ENCODE measurements at places on chromosomes 16 and 17.

GRCh38 chr16:47308601-47309000 lies 152.3 kb downstream of the ITFG1 start:
- DNase-seq: no peak

- no peak for DNase-seq
These were observed 30.7 kb downstream of the CFAP20 start for GRCh38 chr16:58098207-58099096.

DNA sequence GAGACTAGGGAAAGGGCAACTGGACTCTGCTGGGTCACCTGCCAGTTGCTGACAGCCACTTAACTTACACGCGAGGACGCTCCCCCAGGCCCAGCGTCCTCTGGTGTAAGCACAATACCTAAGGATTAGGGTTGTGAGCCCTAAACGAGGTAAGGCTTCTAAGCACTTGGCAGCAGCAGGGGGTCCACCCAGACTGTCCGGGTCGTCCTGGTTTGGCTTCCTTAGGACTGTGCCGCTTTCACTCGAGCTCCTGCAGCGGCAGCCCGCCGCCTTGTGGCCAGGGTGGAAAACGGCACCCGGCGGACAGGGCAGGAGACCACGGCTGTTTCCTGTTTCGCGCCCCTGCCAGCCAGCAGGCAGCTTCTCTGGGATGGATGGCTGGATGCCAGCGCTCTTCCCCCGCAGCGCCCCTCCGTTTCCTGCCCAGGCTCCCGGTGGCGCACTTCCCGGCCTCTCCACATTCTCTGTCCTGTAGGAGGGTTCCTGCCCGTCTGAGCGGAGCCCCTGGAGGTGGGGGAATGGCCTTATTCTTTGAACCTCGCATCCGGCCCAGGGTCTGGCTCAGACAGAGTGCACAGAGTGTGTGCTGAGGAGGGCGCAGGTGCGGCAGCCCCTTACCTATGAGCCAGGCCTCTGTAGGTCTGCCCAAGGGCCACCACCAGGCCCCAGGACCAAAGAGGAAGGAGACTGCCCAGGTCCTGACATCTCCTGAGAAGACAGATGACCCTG lies 47.0 kb upstream of the AMZ2 start:
- peak; percentile 56 for DNase-seq

- no peak for DNase-seq
These were observed at the start of gene TLCD2 for GRCh38 chr17:1709971-1710806. TSS of gene TLCD2 (minus strand) at chr17:1710377. CDS start at chr17:1710242, 135 bp downstream.

DNA sequence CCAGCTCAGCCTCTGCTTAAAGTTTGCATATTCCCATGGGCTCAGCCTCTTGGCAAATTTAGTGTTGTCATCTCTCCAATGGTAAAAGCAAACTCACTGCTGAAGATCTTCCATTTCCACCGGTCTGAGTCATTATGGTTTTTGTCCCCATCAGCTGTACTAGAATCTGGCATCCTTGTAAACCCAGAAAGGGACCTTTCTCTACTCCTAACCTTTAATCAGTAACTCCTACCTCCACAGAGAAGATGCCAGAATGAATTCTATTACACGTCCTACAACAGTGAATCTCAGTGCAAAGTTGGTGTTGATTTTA lies 45.8 kb downstream of the ZNF652 start:
- DNase-seq: no peak

DNA sequence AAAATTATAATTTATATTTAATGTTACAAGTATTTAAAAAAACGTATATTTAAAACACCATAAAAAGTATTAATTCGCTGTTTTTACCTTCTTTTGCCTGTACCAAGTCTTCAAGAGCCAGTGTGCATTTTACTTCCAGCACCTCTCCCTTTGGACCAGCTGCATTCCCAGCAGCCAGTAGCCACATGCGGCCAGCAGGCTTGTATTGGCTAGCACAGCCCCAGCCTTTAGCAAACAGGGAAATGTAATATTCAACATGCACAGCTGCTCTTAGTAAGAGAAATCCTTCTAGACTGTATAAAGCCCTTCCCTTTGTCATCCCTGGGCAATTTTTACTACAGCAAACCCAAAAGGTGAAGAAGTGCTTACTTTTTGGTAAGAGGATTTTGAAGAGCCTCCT lies 6.6 kb downstream of the DHODH start:
- no peak for DNase-seq

- DNase-seq: no peak
These were observed 22.3 kb downstream of the ARHGAP27 start for GRCh38 chr17:45410144-45411091.

DNA sequence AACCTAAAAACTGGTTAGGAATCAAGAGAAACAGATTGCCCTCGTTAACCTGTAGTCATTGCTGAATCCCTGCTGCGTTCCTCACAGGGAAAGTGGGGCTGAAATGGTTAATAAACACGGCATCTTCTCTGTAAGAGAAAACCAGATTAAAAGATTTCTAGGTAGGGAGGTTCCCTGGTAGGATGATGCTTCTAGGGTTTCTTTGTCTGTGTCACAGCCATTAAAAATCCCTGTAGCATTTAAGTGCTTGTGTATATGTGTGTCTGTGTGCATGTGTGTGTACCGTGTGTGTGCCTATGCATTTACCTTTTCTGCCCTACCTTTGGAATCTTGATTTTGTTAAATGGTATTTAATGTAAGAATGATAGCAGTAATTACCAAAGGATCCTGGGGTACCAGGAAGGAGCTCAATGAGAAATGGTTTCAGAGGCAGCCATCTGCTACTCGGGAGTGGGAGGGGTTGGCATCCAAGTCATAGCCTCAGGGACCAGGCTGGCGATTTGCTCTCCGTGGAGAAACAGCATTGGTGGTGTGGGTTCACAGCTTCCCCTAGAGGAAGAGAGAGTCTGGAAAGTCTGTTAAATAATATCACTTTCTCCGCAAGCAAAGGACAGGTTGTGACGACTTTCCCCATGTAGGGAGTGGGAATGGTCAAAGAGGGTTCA lies 177.1 kb downstream of the HS3ST4 start:
- DNase-seq: no peak

- no peak for DNase-seq
These were observed 48.6 kb downstream of the GAS7 start for GRCh38 chr17:10149573-10150399.

DNA sequence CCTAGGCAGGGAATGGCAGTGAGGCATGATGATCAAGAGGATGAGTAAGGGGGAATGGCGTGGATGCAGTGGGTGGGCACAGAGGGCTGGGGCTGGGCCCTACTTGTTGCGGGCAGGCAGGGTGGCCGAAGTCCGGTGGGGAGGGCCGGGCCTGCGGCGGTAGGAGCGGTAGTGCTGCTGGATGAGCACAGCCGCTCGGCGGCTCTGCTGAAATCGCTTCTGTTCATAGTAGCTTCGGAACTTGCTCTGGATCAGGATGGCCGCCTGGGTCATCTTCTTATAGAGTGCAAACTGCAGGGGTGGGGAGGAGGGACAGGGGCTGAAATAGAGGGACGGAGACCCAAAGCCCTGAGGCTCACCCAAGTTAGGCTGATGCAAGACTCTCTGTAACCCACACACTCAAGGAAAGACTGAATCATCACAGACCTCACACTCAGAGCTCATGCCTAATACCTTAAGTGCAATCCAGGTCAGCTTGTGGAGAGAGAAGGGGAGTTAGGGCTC lies 1.5 kb upstream of the SPAG7 start:
- DNase-seq: peak; percentile 45

DNA sequence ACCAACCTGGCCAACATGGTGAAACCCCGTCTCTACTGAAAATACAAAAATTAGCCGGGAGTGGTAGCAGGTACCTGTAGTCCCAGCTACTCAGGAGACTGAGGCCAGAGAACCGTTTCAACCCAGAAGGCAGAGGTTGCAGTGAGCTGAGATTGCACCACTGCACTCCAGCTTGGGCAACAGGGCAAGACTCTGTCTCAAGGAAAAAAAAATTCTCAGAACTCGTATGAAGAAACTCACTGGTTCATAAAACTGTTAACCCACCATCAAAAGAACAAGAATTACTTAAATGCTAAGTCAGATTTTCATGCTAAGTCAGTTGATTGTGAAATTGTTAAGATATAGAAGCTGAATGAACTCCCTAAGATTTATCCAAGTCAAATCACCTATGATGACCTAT lies 31.3 kb downstream of the SLC39A11 start:
- no peak for DNase-seq

DNA sequence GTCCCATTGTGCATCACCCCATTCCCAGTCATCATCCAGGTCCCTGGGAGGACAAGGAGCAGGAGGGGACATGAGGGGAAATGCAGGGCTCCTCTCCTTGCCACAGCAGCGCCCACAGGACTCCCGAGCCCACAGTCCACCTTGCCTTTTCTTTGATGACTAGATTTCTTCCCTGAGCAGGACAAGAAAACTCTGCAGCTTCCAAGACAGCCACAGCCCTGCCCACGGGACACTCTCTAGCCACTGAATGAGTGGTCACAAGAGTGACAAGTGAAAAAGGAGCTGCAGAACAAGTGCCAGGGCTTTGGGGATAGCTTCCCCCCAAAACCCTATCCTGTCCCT lies 4.7 kb downstream of the NEURL4 start:
- no peak for DNase-seq

DNA sequence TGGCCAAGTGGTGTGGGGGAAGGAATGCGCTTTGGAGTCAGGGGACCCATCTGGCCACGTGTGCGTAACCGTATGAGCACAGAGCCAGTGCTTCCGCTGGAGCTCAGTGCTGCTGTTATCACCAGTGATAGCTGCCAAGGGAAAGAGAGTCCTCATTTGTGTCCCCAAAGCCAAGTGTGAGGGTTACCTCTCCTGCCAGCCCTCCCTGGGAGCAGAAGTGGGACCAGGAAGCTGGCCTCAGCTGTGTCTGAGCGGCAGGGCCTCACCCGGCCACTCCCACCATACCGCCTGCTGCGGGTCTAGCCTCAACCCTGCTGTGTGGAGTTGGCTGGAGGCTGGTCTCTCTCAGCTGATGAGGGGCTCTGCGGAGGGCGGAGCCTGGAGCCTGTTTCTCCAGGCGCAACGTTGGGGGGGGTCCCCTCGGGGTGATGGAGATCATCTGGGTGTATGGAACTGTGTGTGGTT lies 44.5 kb downstream of the MEAK7 start:
- DNase-seq: no peak
